Lung (tissue), 17 donors: ENCODE measurements at places on chromosomes 4 and X. TPM values are rescaled to one million over a fixed set of nuclear protein-coding genes. Genes with fewer than 3 reads are reported as not detected.

DNA sequence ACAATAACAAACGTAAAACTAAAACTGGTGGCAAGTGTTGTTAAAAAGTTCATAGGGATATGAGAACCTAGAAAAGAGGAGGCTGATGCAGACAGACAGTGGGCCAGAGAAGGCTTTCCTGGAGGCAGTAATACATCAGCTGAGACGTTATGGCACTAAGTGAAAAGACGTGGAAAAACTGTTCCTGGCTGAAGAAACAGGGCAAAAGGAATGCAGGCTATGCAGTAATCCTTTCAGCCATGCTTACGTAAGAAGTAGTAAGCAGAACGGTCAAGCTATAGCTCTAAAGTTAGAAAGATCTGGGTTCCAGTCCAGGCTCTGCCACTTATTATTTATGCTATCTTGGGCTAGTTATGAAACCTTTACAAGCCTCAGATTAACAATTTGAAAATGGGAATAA, 6.4 kb downstream of the LAMTOR3 start:
- DNase-seq: no peak
- H3K4me1 ChIP-seq: peaks cover under 1% of the 10 kb centered on the region
- peaks cover 9% of the 10 kb centered on the region for H3K36me3 ChIP-seq
- no peak overlapping the region for H3K27ac ChIP-seq

- no peaks in the 10 kb centered on the region for H3K27me3 ChIP-seq
- no peak overlapping the region for H3K4me3 ChIP-seq
- no peak for DNase-seq
- no peaks in the 10 kb centered on the region for H3K36me3 ChIP-seq
- H3K27ac ChIP-seq: no peak overlapping the region
- H3K4me1 ChIP-seq: no peaks in the 10 kb centered on the region
These were observed 199.8 kb upstream of the WDFY3 start for GRCh38 chr4:85166318-85166717.

- no peak overlapping the region for H3K4me3 ChIP-seq
- peaks cover 13% of the 10 kb centered on the region for H3K4me1 ChIP-seq
- peak; percentile 65 for DNase-seq
- H3K27me3 ChIP-seq: no peaks in the 10 kb centered on the region
- peak overlapping the region; percentile 61 for H3K27ac ChIP-seq
These were observed 4.7 kb upstream of the RENBP start for GRCh38 chrX:153948847-153949805.

DNA sequence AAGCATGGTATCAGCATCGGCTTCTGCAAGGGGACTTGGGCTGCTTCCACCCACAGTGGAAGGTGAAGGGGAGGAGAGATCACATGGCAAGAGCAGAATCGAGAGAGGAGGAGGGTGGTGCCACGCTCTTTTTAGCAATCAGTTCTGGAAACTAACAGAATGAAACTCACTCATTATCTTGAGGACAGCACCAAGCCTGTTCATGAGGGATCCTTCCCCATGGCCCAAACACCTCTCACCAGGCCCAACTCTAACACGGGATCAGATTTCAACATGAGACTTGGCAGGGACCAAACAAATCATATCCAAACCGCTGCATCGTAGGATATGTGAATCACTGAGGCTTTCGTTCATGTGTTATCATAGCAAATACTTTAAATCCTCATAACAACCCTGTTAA, 125.5 kb downstream of the GPC3 start:
- H3K27me3 ChIP-seq: no peaks in the 10 kb centered on the region
- H3K27ac ChIP-seq: no peak overlapping the region
- H3K36me3 ChIP-seq: no peaks in the 10 kb centered on the region
- no peaks in the 10 kb centered on the region for H3K4me1 ChIP-seq
- peak; percentile 85 for DNase-seq

- H3K36me3 ChIP-seq: no peaks in the 10 kb centered on the region
- no peaks in the 10 kb centered on the region for H3K27me3 ChIP-seq
- no peak overlapping the region for H3K4me3 ChIP-seq
- no peak for DNase-seq
- no peak overlapping the region for H3K27ac ChIP-seq
These were observed 39.6 kb downstream of the PDLIM5 start for GRCh38 chr4:94491322-94491721.

GRCh38 chr4:48772556-48772955, 7.5 kb downstream of the FRYL start:
- no peak overlapping the region for H3K4me3 ChIP-seq
- DNase-seq: no peak
- no peaks in the 10 kb centered on the region for H3K27me3 ChIP-seq

- DNase-seq: no peak
- no peaks in the 10 kb centered on the region for H3K36me3 ChIP-seq
- H3K4me3 ChIP-seq: no peak overlapping the region
- no peaks in the 10 kb centered on the region for H3K4me1 ChIP-seq
These were observed 50.2 kb downstream of the PRKG2 start for GRCh38 chr4:81164623-81165416.

- no peak overlapping the region for H3K4me3 ChIP-seq
- H3K27ac ChIP-seq: no peak overlapping the region
- no peaks in the 10 kb centered on the region for H3K4me1 ChIP-seq
- H3K36me3 ChIP-seq: no peaks in the 10 kb centered on the region
These were observed 10.5 kb downstream of the SLC16A2 start for GRCh38 chrX:74431797-74432196.

- H3K36me3 ChIP-seq: no peaks in the 10 kb centered on the region
- no peaks in the 10 kb centered on the region for H3K4me1 ChIP-seq
- H3K4me3 ChIP-seq: no peak overlapping the region
These were observed 27.5 kb downstream of the PCYT1B start for GRCh38 chrX:24619647-24620046.

- H3K27ac ChIP-seq: no peak overlapping the region
- H3K27me3 ChIP-seq: no peaks in the 10 kb centered on the region
- peak; percentile 29 for DNase-seq
- H3K36me3 ChIP-seq: peaks cover 2% of the 10 kb centered on the region
These were observed 56.6 kb downstream of the ANAPC10 start for GRCh38 chr4:145041378-145041777.

Gene MAGEA10
- total RNA-seq: not detected

Gene F11
- total RNA-seq: 2.8 TPM

Gene ASMT
- total RNA-seq: 0.25 TPM

Gene NWD2
- 0.17 TPM for total RNA-seq

Gene NSG1
- total RNA-seq: 22.4 TPM

Gene ADH1C
- 5.9 TPM for total RNA-seq

Gene LDOC1
- 20.1 TPM for total RNA-seq

Gene UTP3
- 25.8 TPM for total RNA-seq

Gene CORIN
- 0.80 TPM for total RNA-seq
